Body of pancreas (tissue), 4 donors: ENCODE measurements at places on chromosomes 4 and X. TPM values are rescaled to one million over a fixed set of nuclear protein-coding genes. Genes with fewer than 3 reads are reported as not detected.

TCEANC gene
- 3.1 TPM for total RNA-seq

CCDC110 gene
- 20.1 TPM for total RNA-seq

GRCh38 chr4:102730968-102731533 is 29.7 kb downstream of the MANBA start:
- no peak for DNase-seq

DNA sequence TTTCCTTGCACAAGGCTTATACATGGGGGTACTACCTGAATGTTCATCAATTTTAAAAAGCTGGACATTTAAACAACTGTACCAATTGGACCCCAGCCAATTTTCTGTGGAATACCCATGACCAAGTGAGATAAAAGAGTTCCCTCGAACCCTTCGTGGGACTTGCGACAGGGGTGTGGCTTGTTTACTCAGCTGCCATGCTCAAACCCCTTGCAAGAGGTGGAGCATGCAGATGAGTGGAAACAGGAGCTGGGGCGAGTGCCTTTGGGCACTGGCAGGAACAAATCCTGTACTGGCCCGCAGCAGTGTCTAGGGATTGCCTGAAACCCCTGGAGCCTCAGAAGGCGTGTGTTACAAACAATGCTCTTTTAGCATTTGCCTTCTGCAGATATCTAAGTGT is 144.2 kb downstream of the PDHA2 start:
- DNase-seq, result no peak
